Activated T-cell treated with anti-CD3 and anti-CD28 coated beads, Interleukin-2, amount 50 U/mL, for 4 hours (primary cell): ENCODE measurements at places on chromosomes 2 and 18.

DNA sequence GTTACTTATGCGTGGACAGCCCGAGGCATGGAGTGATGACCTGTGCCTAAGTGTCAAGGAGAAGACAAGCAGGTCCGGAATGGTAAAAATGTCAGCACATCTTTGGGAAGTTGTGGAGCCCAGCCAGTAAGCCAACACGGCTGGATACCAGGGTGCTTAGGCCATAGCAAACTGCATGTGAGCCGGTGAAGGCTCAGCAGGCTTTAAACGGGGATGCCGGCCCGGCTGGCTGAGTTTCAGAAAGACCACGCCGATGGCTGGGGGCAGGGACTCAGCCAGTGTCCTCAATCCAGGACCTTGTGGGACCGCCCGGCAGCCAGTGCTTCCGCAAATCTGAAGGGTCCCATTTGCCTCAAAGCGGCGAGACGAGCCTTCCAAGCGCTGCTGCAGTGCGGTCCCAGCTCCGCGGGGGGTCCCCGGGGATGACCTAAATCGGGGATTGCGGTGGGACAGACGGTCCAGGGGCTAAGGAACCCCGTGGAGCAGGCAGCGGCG lies 946 bp upstream of the AGAP1 start:
- DNase-seq = no peak

DNA sequence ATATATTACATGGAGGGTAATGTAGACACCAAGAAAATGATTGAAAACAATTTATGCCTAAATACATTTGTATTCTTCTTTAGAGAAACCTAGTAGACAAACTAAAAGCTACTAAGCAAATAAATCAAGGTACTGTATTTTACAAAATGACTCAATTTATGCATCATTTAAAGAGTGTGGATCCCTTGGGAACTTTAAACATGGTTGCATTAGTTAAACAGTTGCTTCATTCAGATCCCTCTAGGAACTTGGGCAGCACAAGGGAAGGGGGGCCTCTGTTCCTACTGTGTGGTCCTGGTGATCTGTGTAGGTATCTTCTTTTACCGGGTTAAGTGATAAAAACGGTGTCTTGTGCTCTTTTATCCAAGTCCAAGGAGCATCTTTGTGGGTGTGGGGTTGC lies 31.5 kb upstream of the ATP8B1 start:
- no peak for DNase-seq

- DNase-seq = no peak
Observed at GRCh38 chr2:212242724-212243123, 295.9 kb downstream of the ERBB4 start.

GRCh38 chr18:77765468-77765867 lies 515.8 kb downstream of the GALR1 start:
- no peak for DNase-seq

GRCh38 chr2:234851451-234851850 lies 100.4 kb upstream of the SH3BP4 start:
- no peak for DNase-seq

- peak; percentile 4 for DNase-seq
Observed at GRCh38 chr2:161722547-161723503, 98.6 kb downstream of the SLC4A10 start.

GRCh38 chr2:132279344-132279743 lies 117.6 kb upstream of the ANKRD30BL start:
- no peak for DNase-seq

GRCh38 chr2:201985728-201986462 lies 47.8 kb upstream of the FZD7 start:
- no peak for DNase-seq

DNA sequence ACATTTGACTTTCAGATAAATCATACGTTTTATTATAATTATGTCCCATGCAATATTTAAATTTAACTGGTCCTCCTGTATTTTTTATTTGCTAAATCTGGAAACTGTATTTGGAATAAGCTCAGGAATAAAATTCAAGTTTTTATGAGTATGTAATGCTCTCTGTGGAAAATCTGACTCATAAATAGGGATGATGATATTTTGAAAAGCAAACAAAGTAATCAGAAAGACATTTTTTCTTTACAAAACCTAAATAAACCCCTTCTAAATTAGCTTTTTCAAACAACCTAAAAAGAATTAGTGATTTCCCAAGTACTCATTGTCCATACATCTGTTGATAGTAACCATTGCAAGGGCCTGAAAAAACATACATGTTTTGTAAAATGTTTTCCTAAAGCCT lies 41.1 kb downstream of the ASB1 start:
- no peak for DNase-seq

GRCh38 chr2:120832296-120833070 lies 96.8 kb downstream of the GLI2 start:
- no peak for DNase-seq

- no peak for DNase-seq
Observed at GRCh38 chr2:166361351-166362153, 14.2 kb downstream of the SCN9A start.

GRCh38 chr2:119223521-119224390 lies at the start of gene STEAP3:
TSS of gene STEAP3 (plus strand) at chr2:119223834. CDS start at chr2:119231013, 7,179 bp downstream.
- no peak for DNase-seq
